Activated CD4-positive, CD25-positive, alpha-beta regulatory T cell treated with anti-CD3 and anti-CD28 coated beads, Interleukin-2, amount 50 U/mL, for 72 hours (primary cell): ENCODE measurements at places on chromosomes 12 and 14.

GRCh38 chr14:35335388-35336092 is 43.4 kb downstream of the PSMA6 start:
- DNase-seq = no peak

DNA sequence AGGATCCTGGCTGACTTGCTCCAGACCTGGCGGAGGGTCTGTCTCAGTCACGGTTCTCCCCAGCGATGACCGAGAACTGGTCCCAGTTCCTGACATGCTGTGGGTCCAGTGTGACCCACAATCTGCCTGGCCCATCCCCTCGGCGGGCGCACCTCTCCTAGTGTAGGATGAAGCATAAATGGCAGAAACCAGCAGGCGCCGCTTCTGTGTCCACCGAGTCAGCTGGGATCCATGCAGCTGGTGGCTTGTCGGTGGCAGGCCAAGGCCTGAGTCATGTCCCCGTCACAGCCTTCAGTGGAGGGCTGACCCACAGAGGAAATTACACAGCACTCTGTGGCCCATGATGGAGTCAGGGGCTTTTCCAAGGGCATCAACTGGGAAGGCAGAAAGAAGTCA is 38.5 kb downstream of the NFKBIA start:
- peak; percentile 59 for DNase-seq

GRCh38 chr12:120762086-120762485 is 36.5 kb downstream of the ACADS start:
- DNase-seq = no peak

DNA sequence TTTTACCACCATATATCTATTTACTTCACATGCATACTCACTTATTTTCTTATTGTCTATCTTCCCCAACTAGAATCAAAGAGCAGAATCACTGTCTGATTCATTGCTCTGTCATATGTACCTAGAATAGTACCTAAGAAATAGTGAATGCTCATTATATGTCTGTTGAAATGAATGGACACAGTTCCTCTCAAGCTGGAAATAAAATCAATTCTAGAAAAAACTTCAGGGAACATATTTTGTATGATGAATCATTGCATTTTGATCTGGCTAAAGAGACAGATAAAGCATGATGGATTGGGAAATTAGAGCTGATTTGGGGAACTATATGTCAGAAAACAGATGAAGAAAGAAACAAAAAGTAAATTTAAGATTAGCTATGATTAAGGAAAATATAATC is 623.3 kb downstream of the C12orf50 start:
- no peak for DNase-seq

GRCh38 chr14:104794099-104794498 is 1.4 kb downstream of the AKT1 start:
- no peak for DNase-seq

DNA sequence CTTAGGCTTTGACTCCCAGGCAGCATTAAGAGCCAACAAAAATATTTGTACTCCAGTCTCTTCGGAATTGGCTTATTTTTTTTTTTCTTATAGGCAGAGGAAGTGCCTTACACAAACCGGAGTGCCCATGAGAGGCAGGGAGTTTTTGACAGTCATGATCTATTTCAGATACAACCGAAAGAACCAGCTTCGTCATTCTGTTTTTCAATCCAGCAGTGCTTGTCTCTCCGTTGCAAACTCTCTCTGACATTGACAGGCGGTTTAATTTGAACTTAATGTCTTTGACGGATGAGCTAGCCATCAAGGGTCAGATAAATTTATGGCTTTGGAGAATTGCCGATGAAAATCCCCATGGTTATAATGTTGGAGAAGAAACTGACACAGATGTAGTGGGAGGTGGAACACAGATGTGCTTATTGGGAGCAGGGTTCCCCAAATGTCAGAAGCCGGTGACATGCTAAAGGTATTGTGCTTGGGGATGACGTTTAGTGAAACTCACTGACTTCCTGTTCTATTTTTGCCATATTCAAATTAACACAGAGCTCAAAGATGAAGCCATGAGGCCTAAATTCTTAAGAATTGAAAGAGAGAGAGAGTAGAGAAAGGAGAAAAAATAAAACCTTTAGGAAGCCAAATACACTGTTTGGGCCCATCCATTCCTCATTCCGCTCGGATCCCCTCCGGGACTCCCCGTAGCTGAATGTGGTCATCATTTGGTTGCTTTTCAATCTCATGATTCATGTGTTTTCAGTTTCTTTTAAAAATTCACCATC is 59.7 kb downstream of the PLXNC1 start:
- peak; percentile 43 for DNase-seq

DNA sequence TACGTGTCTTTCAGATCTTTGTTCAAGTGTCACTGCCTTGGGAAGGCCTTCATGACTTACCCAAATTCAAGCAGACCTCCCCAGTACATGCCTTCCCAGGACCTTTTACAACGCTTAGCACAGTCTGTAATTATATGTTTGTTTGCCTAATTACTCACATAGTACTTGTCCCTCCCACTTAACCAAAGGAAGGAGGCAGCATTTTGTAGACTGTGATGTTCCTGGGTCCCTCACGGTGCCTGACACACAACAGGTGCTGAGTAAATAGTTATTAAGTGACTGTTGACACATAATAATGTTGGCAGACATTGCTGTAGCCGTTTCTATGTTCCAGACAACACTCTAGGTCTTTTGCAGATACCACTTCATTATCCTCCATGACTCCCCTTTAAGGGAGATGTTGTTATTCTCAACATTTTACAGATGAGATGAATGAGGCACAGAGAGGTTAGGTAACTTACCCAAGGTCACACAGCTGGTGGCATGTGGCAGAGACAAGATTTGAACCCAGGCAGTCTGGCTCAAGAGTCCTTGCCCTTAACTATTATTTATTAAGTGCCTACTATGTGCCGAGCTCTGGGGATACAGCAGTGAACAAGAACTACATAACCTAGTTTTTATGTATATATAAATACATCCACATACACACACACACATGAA is 130.7 kb downstream of the PHETA1 start:
- no peak for DNase-seq

GRCh38 chr12:14059548-14059947 is 78.1 kb upstream of the GRIN2B start:
- DNase-seq = no peak

GRCh38 chr12:53468282-53468681 is 16.4 kb downstream of the PCBP2 start:
- DNase-seq = no peak

DNA sequence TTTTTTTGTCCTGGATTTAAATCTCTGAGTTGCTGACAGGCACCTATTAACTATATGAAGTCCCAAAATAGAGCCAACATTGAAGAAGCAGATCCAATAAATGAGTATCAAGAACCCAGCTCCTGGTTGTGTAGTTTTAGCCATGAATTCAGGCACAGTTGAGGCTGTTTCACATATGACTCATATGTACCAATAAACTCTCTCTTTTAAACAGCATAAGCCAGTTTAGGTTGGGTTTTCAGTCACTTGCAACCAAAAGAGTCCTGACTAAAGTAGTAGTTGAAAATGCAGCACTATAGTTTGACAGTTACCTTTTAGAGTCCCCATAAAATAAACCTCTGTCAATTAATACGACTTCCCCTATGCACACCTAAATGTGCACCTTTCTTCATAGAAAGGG is 389.9 kb downstream of the RPS29 start:
- DNase-seq = no peak

- no peak for DNase-seq
Measured at GRCh38 chr12:2169940-2170339, 117.2 kb downstream of the CACNA1C start.

- DNase-seq = no peak
Measured at GRCh38 chr14:84468153-84468552, 1061.8 kb upstream of the FLRT2 start.

DNA sequence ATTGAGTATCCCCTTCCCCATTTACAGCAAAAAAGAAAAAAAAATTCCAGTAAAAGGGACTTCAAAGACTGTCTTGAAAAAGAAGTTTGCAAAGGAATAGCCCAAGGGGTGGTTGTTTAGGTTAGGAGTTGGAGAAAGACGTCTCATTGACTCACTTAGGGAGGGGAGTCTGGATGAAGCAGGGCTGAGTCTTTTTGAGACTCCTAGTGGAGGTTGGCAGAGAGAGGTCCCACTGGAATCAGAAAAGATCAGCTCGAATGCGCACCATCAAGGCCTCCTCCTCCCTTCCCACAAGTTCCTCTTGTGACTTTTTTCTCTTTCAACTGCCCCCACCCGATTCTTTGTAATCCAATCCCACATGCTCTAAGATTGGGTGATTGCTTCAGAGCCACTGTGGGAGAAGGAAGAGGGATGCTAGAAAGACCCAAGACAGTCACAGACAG is 1.9 kb downstream of the ARHGEF40 start:
- no peak for DNase-seq

- DNase-seq = no peak
Measured at GRCh38 chr12:14901228-14901562, 15.5 kb upstream of the MGP start.

DNA sequence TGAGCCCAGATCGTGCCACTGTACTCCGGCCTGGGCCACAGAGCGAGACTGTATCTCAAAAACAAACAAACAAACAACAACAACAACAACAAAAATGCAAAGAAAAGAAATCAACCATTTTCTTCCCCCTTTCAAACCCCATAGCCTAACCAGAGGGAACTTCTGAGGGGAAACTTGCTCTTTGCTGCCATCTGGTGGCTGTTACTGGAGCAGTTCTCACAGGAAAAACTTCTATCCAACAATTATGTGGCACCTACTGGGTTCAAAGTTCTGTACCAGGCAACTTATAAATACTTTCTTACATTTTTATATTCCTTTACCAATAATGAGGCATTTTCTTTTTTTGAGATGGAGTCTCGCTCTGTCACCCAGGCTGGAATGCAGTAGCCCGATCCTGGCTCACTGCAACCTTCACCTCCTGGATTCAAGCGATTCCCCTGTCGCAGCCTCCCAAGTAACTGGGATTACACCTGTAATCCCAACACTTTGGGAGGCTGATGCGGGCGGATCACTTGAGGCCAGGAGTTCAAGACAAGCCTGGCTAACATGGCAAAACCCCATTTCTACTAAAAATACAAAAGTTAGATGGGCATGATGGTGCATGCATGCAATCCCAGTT is 50.9 kb upstream of the BICDL1 start:
- DNase-seq = peak; percentile 70

DNA sequence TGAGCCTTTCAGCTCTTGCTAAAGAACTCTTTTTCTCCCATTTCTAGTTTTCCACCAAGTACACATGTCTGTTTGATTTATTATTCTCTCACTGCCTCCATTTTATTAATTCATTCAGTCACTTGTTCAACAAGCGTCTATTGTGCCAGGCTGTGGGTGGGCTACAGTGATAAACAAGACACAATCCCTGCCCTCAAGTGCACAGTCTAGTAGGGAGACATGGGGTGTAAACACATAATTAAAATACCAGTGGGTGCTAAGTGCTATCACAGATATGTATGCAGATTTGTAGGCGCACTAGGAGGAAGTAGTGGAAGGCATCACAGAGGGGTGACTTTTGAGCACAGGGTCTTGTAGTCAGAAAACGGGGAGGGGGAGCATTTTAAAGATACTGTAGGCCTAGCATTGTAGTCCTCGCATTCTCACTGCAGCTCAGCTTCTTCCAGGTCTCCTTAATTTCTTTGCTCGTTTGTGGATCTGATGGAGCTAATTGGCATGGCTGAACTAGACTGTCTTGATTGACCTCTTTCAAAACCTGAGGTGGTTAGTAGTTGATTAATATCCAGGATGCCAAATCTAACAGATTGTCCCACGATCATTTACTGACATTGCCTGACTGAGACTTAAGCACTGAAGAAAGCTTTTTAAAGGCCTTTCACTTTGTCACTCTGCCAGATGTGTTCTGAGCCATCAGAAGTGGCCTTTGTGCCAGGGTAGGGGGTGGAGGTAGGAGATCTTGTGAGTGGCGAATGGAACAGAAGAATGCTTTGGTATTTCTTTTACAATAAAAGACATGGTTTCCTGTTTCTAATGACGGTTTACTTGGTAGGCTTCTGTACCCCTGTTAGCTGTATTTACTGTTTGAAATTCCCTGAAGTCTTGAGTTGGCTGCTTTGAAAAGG is 116.9 kb downstream of the DIP2B start:
- no peak for DNase-seq

- no peak for DNase-seq
Measured at GRCh38 chr14:32070282-32070681, 6.8 kb upstream of the ARHGAP5 start.

DNA sequence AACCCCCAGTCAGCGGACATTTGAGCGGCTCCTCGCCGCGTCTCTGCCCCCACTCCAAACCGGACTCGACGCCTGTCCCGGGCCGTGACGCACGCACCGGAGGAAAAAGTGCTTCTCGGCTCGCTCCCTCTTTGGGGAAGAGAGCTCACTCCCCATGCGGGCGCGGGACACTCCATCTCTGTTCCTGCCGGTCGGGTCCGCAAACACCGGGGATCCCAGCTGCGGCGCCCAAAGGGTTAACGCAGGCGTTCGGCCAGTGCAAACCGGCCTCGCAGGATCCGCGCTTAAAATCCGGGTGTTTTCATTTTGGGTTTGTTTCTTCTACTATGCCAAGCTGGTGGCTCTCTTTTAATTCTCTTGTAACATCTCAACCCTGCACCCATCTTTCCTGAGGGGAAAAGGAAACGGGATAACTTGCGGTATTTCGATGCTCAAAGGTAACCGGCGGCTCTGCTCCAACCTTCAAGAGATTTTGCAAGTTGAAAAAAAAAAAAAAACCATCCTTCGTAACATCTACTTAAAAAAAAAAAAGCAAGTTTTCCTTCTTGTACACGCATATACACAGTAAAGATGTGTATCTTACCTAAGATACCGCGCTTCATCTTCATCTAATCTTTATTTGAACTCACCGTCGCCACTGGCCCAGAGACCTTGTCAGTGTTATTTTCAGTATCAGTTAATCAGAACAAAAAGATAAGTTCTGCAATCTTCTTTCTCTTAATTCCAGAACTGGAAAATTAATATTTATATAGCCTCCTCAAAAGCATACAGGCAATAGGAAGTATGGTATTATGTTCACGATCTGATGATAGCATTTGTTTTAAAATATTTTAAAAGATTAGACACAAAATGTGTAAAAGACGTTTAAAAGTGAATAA is 1.6 kb upstream of the ATP2B1 start:
- DNase-seq = peak; percentile 63

- no peak for DNase-seq
Measured at GRCh38 chr12:52415870-52416750, 10.0 kb upstream of the KRT82 start.

DNA sequence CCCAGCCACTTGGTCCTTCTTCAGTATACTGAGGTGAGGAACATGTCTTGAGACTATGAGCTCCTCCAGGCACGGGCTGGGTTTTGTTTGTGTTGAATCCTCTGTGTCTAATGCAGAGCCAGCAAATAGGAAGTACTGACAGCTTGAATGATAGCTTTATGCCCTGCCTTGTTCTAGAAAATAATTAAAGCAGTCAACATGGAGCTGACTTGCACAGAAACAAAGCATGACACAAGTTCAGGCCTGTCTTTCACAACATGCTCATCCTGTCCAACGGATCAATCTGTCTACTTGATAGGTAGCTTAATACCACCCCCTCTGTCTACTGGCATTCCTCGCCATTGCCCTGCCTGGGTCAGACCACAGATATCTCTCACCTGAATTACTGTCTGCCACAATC is 140.9 kb downstream of the ESRRB start:
- DNase-seq = no peak

GRCh38 chr12:31117203-31118011 is 43.7 kb downstream of the DDX11 start:
- DNase-seq = peak; percentile 64
